ENCODE measurements at places on chromosomes 12 and 14.

GRCh38 chr12:54654926-54655325 lies 6.8 kb upstream of the DCD start:
- DNase-seq, result no peak

DNA sequence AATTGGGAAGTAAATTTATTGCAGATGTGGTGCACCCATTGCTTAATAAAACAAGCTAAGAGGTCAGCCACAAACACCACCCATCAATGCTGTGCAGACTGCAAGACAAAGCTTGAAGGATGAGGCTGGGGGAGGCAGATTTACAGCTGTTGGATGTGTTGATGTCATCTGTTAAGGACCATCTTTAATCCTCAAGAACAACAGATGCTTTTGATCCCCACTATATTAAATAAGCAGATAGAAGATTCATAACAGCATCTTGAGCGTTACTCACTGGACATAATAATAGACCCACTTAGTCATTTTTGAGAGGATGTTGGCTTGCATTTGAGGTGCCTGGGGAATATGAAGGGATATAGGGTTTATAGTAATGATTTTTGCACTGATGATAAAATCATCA lies 58.8 kb downstream of the GPR68 start:
- DNase-seq, result no peak

DNA sequence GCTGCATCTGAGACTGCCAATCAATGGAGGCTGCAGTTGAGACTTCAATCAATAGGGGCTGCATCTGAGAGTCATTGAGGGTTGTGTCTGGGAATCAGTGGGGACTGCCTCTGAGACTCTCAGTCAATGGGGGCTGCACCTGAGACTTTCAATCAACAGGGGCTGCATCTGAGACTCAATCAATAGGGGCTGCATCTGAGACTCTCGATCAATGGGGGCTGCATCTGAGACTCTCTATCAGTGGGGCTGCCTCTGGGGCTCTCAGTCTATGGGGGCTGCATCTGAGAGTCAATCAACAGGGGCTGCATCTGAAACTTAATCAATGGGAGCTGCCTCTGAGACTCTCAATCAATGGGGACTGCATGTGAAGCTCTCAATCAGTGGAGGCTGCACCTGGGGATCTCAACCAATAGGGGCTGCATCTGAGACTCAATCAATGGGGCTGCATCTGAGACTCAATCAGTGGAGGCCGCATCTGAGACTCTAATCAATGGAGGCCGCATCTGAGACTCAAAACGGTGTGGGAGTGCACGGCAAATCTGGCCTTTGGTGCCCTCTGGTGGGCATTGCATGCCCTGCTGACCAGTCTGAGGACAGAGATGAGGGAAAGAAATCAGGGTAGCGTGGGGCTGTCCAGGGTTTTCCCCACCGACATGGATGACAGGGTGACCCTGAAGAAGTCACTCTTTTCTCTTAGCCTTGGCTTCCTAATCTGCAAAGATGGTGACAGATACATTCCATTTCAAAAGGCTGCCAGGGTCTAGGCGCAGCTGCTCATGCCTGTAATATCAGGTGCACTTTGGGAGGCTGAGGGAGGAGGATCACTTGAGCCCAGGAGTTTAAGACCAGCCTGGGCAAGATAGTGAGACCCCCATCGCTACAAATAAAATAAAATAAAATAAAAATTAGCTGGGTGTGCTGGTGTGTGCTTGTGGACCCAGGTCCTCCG lies 41.3 kb upstream of the EIF5 start:
- DNase-seq, result peak; percentile 50

DNA sequence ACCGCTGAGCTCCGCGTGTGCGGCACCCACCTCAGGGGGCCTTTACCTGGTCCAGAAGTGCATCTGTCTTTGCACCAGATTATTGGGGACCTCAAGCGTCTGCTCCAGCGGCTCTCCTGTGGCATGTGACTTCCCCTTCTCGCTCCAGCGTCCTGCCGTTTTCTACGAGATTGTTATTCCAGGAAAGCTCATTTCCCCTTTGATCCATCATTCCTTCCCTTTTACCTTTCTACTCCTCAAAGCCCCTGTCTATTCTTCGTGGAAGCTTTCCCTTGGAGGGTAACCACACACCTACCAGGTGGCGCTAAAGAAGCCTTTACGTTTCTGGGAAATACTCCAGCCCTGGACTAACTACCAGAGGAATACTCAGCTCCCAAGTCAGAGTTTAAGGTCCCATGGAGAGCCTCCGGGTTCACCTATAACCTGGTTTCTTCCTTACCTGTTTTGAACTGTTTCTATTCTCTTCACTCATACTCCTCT lies 1.5 kb downstream of the FKBP4 start:
- no peak for DNase-seq

GRCh38 chr12:20099395-20100183 lies 268.7 kb upstream of the PDE3A start:
- DNase-seq, result no peak

DNA sequence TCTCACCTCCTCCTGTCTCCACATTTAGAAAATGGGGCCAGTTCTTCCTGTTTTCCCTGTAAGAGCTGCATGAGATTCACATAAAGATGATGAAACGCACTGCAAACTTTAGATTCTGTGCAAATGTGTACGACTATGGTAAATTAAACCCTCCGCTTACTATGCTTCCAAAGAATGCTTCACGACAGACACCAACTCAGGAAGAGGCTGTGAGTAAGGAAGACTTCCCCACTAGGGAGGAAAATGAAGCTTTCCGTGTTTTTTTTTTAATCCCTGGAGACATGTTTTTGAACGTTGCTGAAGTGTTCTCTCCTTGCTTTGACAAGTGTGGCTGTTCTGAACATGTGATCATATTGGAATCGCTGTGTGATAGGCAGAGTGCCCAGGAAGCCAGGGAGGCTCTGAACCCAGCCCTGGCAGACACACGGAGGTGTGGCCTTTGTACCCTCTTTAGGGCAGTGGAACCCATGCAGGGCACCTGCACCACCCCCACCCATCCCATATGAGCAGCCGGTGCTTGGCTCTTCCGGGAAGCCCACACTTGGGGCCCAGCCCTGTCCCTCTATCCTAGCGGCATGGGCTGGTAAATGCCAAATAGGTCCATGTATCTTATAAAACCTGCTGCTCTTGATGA lies 7.5 kb upstream of the SYNE3 start:
- no peak for DNase-seq

GRCh38 chr14:102419276-102419675 lies 56.5 kb downstream of the TECPR2 start:
- no peak for DNase-seq
